ENCODE measurements at places on chromosomes 7 and 10. TPM values are rescaled to one million over a fixed set of nuclear protein-coding genes. Genes with fewer than 3 reads are reported as not detected.

Gene TSPAN15
- polyA plus RNA-seq = 15.4 TPM

DNA sequence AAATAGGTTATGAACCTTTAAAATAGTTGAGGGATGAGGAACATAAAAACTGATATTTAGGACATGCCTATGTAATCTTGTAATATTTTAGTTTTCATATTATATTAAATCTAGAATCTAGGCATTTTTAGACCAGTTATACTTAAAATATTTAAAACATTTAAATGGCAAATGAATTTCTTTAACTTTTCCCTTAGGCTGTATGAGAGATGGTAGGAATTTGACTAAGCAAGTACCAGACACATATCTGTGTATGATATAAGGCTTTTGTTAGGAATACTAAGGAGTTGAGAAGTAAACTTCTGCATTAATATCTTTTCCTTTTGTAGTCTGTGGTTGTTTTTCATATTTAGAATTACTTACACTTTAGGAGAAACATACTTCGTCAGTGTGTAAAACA, 25.1 kb downstream of the SEPTIN7 start:
- DNase-seq = no peak

- DNase-seq = no peak
These were observed 36.3 kb downstream of the GARS1 start for GRCh38 chr7:30630986-30631385.

Gene PLEKHS1
- not detected for polyA plus RNA-seq

DNA sequence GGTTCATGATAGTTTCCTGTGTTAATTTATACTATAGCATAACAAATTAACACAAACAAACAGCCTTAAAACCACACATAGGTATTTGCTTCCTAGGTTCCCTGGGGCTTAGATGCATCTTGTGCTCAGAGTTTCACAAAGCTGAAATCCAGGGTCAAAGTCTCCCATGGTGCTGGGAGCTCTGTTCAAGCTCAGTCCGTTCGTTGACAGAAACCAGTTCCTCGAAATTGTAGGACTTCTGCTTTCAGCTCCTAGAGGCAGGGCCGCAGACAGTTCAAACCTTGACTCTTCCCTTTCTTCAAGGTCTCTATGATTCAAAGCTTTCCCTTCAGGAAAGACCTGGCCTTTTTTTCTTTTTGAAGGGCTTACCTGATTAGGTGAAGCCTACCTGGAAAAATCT, 90.5 kb downstream of the VSTM2A start:
- DNase-seq = no peak

DNA sequence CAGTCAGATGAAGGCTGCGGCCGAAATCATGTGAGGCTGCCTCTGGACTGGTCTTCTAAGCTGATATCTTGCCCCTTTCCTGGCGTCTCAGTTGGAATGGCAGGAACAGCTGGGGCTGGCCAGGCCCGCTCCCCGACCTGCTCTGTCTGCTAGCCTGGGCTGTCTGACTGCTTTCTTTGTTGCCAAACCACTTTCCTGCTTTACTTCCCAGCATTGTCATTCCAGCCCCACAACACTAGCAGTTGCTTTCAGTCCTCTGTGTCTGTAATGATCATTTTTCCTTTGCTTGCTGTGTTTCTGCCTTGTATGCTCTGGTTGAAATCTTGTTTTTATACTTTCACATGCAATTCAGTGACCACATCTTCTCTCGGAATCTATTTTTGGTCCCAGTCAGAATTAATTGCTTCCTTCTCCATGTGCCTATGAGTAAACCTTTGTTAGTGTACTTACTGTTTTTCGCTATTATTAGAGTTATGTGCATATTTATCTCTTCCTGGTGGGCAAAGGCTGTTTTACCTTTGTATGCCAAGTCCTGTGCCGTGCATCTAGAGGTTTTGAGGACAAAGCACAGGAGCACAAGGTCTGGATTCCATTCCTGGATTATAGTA, 21.6 kb downstream of the PRPF18 start:
- no peak for DNase-seq

Gene FAM25A
- polyA plus RNA-seq = not detected

Gene RAMP3
- polyA plus RNA-seq = 65.3 TPM

DNA sequence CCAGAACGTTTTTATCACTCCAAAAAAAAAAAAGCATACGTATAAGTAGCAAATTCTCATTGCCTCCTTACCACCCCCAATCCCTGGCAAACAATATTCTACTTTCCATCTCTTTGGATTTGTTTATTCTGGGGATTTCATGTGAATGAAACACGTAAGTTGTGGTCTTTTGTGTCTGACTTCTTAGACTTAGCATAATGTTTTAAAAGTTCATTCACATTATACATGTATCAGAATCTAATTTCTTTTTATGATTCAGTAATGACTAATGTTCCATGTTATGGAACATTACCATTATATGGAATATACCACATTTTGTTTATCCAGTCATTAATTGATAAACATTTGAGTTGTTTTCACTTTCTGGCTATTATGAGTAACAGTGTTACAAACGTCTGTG, 12.5 kb upstream of the KLHL7 start:
- no peak for DNase-seq

- no peak for DNase-seq
These were observed 285.0 kb downstream of the PHTF2 start for GRCh38 chr7:78083476-78084120.

DNA sequence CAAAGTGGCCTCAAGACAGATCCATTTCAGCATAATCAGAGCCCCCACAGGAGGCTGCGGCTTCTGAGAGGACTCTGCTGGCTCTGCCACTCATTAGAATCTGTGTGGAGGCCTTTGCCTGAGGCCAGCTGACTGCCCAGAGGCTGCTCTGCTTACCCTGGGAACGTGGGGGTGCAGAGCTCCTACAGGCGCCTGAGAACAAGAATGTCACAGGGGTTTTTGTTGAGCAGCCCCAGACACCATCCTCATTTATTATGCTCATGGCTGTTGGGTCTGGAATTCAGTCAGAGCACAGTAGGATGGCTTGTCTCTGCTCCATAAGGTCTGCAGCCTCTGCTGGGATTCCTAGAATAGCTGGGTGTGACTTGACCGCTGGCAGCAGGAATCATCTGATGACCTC, 101.8 kb upstream of the GDF10 start:
- DNase-seq = no peak

- no peak for DNase-seq
These were observed 7.6 kb upstream of the SUPV3L1 start for GRCh38 chr10:69172241-69172982.

Gene AUTS2
- polyA plus RNA-seq = 7.2 TPM

DNA sequence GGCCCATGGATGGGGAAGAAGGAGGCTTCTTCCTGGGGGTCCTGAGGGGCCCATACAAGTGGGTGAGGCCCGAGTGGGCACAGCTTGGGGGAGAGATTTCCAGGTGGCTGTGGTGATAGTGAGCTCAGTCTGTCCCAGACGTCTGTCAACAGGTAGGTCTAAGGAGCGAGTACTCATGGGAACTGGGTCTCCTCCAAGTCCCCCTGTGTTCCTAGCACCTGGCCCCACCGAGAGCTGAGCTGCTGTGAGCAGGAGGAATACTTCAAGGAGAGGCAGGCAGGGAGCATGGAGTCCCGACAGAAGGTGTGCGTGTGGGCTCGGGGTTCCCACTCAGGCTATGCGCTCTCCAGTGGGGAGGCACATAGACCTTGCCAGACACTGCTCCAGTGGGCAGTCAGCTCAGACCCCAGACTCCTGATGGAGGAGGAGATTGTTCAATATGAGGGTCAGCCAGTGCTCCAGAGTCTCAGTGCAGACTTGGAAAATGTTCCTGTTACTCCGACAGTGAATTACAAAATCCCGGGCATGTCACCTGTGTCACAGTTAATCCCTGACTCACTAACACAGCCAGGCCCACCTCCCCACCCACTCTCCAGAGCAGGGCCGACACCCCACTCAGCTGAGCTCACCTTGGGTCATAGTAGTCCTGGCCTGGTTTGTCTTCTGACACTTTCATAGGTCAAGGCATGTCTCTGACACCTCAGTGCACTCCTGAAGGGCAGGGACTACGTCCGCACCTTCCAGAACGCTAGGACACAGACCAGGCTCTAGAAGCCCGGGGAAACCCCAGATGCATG, 28.2 kb upstream of the C10orf53 start:
- no peak for DNase-seq

Gene NPY4R2
- not detected for polyA plus RNA-seq

Gene CNPY1
- polyA plus RNA-seq = not detected

Gene OPALIN
- polyA plus RNA-seq = not detected

Data from heart right ventricle (tissue), 16 donors.